ENCODE measurements at places on chromosomes 11 and 22.
A peak's percentile ranks its signal among the peaks of the same experiment; 100 is the strongest.

GRCh38 chr11:98234698-98235097 is 786.1 kb upstream of the CNTN5 start:
- DNase-seq, result no peak

DNA sequence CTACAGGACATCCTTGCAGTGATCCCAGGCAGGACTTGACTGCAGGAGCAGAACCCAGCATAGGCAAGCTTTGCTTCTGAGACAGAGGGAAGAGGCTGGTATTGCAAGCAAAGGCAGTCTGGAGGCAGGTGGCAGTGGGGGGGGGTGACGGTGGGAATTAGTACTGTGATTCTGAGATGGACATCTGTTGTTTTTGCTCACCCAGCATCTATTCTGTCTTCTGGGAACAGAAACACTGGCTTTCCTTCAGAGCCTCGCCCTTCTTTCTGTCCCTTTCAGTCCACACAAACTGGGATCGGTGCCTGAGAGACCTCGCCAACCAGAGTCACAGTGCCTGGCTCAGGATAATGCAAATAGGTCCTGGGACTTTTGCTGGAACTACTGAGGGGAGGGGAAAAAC is 31.2 kb upstream of the RASL10A start:
- no peak for DNase-seq

DNA sequence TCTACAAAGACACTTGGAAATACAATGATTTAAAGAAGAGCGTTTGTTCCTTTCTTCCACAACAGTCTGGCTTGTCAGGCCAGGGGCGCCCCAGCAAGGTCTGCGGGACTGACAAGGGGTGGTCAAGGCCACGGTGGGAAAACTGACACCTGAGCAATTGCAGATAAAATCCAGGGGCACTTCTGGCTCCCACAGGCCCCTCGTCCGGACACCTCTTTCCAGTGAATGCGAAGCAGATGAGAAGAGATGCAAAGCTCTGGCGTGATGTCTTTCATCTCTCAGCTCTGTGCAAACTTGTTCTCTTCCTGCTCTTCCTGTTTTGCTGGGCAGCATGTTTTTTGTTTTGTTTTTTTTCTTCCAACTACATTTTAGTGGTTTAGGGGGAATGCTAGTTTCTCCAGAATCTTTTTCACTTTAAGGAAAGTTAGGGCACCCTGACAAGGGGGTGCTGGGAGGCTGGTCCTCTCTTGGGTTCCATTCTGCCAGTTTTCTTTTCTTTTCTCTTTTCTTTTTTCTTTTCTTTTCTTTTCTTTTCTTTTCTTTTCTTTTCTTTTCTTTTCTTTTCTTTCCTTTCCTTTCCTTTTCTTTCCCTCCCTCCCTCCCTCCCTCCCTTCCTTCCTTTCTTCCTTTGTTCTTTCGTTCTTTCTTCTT is 11.1 kb upstream of the CBX6 start:
- DNase-seq, result no peak

- DNase-seq, result no peak
These were observed 4.9 kb downstream of the MUC5AC start for GRCh38 chr11:1162491-1163311.

- DNase-seq, result no peak
These were observed 25.2 kb upstream of the TEF start for GRCh38 chr22:41356430-41357028.

GRCh38 chr11:64340671-64341335 is 799 bp downstream of the CCDC88B start:
- peak; percentile 66 for DNase-seq

DNA sequence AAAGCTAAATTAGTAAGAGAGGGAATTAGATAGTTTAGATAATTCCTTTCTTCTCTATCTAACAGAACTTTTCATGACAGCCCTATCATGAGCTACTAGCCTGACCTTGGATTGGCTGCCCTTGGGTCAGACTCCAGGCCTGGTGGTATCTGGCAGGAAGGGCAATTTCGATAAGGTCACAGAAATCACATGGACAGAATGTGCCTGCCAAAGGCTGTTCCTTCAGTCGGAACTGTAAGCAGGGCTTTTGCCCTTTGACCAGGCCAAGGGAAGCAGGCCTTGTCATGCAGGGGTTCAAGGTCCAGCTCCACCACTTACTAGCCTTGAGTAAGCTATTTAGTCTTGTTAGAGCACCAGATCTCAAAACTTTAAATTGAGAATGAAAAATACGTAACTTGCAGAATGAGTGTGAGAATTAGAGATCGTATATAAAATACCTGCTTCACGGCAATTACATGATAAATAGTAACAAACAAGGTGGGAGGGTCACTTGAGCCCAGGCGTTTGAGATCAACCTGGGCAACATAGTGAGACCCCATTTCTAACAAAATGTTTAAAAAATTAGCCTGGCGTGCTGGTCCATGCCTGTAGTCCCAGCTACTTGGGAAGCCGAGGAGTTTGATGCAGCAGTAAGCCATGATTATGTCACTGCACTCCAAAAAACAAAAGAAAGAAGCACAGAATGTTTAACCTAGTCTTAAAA is 60.8 kb upstream of the SC5D start:
- no peak for DNase-seq

DNA sequence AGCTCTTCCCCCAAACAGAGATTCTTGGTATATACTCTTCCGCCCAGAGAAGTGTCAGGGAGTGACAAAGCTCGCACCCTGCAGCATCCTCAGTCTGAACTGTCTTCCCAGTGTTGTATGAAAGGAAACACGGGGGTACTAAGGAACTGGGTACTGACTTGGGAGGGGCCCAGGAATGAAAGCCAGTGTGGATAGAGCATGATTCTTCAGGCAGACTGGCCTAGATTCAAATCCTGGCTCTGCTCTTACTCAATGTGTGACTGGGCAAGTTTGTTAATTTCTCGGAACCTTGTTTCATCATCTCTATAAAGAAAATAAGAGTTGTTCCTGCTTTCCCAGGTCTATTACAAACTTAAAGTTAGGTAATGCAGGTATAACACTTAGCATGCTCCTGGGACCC is 266.0 kb upstream of the NARS2 start:
- DNase-seq, result no peak

DNA sequence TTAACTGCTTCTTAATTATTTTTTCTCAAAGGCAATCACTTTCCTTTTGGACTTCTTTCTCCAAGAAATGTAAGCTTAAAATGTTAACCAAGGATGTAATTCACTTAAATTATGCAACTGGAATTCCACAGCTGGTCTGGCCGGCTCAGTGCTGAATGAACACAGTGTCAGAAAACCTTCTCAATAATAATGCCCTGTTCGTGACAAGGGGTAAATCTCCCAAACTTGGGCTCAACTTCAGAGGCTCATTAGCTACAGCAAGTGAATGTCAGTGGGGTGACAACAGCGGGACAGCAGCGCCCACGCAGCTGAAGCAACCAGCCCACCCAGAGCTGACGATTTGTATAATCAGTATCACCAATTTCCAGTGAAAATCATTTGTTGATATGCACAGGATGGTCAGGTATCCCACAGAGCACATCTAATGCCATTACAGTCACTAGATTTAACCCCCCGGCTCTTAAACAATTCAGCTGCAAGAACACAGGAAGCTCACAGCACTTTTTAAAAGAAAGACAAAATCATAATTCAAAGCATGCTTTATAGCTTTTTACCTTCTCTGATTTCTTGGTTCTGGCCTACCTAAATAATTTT is 704.8 kb downstream of the DLG2 start:
- DNase-seq, result no peak

DNA sequence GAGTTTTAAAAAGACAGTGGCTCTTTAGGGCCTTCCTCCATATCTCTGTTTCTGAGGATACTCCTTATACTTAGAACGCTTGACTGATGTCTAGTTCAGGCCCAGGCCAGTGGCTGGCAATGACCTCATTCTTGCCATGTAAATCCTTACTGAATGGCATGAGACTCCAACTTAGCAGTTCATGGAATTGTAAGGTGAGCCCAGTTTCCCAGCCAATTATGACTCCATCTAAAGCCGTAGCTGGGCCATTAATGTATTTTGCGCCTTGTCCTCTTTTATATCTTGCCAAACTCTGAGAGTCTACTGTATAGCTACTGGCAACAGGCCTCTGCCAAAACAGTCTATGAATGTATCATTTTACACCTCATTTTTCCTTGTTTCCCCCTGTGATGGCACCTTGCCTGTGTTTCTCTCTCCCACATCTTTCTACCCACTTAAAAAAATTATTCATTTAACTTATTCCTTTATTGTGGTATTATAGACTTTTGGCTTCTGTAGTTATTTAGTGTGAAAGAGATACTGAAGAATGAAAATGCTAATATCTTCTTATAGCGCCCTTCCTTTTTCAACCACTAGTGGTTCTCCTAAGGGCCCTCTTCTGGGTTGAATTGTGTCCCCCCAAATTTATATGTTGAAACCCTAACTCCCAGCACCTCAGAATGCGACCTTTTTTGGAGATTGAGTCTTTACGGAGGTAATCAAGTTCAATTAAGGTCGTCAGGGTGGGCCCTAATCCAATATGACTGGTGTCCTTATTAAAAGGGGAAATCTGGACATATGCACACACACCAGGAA is 67.4 kb downstream of the ZNRF3 start:
- no peak for DNase-seq

DNA sequence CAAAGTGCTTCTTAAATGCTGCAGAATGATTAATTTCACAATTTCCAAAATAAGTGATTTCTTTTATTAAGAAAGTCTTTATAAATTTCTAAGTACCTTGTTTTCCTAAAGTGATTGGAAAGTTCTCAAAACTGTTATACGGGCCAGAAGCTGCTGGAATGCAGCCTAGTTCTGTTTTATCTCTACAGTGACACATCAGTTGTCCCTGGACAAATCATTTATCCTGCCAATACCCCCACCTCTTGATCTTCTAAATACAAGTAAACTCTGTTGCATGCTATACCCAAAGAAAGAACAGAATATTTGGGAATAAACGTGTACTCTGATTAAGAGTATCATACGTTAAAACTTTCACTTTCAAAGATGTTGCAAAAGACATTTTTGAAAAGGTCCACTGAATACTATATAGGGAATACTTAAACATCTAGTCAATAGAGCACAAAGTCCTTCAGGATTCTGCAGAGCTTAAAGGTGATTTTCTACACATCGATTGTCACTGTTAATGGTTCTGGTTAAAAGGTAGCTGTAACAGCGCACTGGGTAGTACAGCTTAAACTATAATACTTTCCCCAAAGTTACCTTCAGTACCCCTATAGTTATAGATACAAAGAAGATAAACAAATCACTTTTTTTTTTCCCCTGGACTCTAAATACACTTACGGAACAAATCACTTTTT is 92.1 kb upstream of the APOA1 start:
- DNase-seq, result no peak

DNA sequence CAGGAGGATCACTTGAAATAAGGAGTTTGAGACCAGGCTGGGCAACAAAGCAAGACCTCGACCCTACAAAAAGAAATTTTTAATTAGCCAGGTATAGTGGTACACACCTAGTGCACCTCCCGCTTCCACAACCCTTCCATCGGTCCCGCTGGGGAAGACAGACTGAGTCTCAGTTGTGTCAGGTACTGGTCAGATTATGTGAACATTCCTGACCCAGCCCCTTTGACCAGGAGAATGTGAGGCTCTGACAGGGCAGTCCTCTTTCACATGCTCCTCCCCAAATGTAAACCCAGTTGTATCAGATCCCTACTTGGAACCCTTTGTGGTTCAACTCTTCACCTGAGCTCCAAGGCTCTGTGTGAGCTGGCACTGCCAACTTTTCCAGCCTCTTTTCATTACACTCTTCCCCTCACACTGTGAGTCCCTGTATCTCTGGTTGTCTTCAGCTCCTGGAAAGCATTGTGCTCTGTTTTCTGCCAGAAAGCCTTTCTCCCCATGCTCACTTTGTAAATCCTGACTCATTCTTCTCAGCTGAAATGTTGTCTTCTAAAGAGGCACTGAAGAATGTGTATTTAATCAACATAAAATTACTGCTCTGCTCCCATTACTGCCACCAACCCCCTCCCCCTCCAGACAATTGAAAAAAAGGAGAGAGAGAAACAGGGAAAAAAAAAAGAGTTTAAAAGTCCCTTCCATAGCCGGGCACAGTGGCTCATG is 2.1 kb upstream of the TTLL12 start:
- no peak for DNase-seq

DNA sequence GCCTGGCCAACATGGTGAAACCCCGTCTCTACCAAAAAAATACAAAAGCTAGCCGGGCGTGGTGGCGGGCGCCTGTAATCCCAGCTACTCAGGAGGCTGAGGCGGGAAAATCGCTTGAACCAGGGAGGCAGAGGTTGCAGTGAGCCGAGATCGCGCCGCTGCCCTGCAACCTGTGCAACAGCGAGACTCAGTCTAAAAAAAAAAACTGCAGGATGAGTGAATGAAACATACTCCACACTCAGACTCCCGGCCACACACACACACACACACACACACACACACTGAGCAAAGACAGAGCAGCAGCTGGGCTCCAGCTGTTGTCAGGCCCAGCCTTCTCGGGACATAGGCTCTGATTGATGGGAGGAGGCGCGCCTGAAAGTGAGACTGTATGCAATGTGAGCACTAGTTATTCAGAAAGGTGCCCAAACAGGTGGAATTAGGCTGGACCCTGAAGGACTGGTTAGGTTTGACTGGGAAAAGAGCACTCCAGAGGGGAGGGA is 1.5 kb upstream of the PLEKHA7 start:
- no peak for DNase-seq

GRCh38 chr11:106001304-106002012 is 20.6 kb downstream of the MSANTD4 start:
- DNase-seq, result no peak

GRCh38 chr11:11163669-11164333 is 189.2 kb downstream of the CSNK2A3 start:
- no peak for DNase-seq

- DNase-seq, result no peak
These were observed 114.8 kb downstream of the KCNQ1OT1 start for GRCh38 chr11:2584812-2585565.

GRCh38 chr11:39965701-39966100 is 1493.8 kb downstream of the LRRC4C start:
- no peak for DNase-seq

- no peak for DNase-seq
These were observed 107.3 kb downstream of the FCHSD2 start for GRCh38 chr11:73034777-73035176.

GRCh38 chr22:11616811-11617210 is 3911.2 kb upstream of the OR11H1 start:
- DNase-seq, result no peak

DNA sequence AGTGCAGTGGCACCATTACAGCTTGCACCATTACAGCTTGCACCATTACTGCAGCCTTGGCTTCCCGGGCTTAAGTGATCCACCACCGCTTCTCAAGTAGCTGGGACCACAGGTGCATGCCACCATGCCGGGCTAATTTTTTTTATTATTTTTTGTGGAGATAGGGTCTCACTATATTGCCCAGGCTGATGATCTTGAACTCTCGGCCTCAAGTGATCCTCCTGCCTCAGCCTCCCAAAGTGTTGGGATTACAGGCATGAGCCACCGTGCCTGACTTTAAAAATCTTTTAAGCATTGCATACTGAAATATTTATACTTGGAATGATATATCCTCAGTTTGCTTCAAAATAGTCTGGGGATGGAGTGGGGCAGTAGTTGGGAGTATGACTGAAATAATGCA is 10.4 kb downstream of the PAFAH1B2 start:
- no peak for DNase-seq

- no peak for DNase-seq
These were observed 847.1 kb downstream of the OPCML start for GRCh38 chr11:132685174-132685611.

GRCh38 chr11:120336641-120337354 is 585 bp downstream of the ARHGEF12 start:
- DNase-seq, result no peak
